ENCODE measurements at places on chromosomes 12 and 14.

- no peak for DNase-seq
Measured at GRCh38 chr12:117563007-117563406, 201.6 kb upstream of the NOS1 start.

GRCh38 chr14:24261256-24261968 lies 1.6 kb downstream of the TGM1 start:
- DNase-seq = no peak

DNA sequence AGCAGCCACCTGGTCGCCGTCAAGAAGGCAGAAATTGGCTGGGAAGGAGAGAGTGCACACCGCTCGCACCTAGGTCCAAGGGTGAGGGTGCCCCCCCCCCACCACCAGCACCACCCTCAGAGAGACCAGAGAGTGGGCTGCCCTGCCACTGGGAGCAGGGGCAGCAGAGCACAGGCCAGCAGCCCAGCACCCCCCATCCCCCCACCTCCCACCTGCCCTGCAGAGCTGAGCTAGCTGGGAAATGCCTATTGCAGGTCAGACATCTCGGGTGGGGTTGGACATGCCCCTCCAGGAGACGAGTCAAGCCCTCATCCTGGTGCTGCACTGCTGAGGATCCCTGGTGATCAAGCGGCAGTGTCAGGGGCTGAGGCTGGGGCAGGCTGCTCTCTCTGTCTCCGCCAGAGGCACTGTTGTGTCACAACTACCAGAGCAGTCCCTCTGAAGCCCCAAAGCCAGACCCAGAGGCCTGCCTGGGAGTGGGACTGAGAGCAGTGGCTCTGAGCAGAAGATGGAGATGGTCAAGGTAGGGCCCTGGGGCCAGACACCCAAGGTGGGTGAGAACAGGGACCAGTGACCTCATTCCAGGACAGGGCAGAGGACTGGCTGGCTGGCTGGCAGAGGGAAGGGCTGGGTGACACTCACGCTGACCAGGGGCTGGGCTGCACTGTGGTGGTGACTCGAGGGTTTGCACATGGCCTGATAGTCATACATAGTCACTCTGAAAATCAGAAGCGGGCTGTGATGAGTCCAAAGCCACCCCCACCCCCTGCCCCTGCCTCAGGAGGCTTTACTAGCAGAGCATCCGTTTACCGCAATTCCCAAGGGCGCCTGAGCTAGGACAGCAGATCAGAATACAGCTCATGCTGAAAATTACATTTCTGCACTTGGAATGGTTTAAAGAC lies 19.7 kb upstream of the LRTM2 start:
- no peak for DNase-seq

GRCh38 chr12:122951406-122951805 lies 14.9 kb downstream of the ABCB9 start:
- DNase-seq = no peak

DNA sequence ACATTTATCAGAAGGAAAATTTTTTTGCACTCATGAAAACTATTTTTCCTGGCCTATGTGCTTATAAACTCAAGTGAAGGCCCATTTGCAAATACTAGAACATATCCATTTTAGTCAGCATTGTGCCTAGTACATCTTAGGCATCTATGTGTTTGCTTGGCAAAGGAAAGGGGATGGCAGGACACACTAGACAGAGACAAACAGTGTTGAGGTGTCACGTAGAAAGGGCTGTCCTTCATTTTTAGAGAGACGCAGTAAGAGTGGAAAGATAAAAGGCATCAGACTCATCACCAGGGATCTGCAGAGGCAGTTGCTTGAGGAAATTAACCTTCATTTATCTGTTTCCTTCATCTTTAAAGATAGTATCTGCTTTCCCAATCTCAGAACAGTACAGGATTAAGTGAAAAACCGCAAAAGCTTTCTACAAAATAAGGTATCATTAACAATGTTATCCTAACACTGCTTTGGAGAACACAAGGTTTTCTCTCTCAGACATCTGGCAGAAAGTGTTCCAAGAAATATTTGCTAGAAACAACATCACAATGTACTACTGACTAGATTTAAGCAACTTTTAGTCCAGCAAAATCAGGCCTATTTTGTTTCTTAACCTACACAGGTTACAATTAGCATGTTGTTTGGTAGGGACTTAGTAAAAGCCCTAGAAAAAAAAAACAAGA lies 2.0 kb downstream of the YBX3 start:
- no peak for DNase-seq

DNA sequence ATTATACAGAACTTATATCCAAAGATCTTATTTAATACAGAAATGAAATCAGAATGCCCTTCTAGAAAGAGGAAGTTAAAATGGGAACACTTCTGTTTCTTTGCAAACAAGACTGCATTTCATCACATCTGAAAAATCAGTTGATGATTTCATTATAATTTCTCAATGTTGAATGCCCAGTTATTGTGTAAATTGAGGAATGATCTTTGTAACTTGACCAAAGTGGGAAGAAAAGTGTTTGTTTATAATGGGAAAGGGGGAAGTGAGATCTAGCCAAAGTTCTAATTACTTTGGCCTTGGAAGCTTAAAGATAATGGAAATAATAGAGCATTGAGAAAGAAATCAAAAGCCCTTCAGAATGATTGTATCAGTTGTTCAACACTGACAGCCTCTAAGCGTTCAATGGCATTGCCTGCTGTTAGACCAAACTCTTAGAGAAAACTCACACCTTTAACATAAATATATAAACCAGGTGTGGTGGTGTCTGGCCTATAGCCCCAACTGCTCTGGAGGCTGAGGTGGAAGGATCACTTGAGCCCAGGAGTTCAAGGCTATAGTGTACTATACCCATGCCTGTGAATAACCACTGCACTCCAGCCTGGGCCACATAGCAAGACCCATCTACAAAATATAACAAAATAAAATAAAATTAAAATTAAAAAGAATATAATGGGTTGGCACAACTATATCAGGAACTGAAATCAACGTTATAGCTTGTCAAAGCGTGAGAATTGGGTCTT lies 9.9 kb upstream of the LYZ start:
- DNase-seq = no peak

DNA sequence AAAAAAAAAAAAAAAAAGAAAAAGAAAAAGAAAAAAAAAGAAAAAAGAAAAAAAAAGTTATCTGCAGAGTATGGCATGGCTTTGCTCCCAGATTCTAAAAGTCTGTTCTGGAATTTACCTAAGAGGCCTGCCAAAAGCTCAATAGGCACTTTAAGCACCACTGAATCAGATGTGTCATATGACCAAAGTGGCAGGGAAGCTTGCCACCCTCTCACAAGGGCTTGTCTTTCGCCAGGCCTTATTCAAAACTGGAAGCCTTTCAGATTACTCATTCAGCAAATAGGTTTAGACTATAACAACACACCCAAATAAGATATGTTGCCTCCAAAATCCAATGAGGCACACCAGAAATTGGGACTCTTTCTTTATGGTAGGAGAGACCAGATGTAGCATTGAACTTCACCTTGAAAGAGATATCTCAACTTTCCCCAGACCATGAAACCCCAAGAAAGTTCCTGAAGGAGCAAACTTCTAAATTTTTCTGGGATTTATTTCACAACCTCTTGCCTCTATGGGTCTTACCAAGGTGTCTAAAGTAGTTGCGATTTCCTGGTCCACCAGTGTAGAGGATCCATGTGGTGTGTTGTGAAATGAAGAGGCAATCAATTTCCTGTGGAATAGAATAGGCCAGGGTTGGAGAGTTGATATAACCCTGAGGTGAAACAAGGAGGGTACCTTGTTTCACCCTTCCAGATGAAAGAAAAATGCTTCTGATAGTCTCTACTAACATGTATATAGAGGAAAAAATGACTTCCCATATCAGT lies 218.8 kb downstream of the DAD1 start:
- no peak for DNase-seq

GRCh38 chr14:59566725-59567124 lies 9.9 kb downstream of the CCDC175 start:
- no peak for DNase-seq

DNA sequence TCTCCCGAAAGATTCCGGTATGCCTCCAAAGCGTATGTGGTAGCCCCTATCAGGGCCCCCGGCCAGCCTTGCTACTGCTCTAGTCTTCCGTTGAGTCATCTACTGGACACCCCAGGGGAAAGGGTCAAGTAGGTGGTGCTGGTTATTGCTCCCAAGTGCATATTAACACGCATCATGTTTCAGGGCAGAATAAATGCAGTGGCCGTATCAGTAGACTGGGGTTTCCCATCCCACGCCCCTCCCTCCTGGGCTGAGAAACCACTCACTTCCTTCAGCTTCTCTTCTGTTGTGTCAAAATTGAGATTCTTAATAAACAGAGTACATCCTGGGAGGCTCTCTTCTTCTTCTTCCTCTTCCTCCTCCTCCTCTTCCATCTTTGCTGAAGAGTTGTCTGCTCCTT lies 39.3 kb downstream of the RBM19 start:
- no peak for DNase-seq

GRCh38 chr12:53968214-53969127 lies 4.5 kb upstream of the HOXC11 start:
- DNase-seq = no peak

DNA sequence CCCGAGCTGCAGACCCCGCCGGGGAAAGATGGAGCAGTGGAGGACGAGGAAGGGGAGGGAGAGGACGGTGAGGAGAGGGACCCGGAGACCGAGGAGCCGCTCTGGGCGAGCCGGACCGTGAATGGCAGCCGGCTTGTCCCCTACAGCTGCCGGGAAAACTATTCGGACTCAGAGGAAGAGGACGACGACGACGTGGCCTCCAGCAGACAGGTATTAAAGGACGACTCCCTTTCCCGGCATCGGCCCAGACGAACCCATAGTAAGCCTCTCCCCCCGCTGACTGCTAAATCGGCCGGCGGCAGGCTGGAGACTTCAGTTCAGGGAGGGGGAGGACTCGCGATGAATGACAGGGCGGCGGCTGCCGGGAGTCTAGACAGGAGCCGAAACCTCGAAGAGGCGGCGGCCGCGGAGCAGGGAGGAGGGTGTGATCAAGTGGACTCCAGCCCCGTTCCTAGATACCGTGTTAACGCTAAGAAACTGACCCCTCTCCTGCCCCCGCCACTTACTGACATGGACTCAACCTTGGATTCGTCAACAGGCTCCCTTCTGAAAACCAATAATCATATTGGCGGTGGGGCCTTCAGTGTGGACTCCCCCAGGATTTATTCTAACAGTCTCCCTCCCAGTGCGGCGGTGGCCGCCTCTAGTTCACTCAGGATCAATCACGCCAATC lies 962 bp downstream of the LEMD3 start:
- DNase-seq = no peak

GRCh38 chr12:123113026-123113425 lies 37.9 kb downstream of the PITPNM2 start:
- no peak for DNase-seq

- DNase-seq = no peak
Measured at GRCh38 chr14:73719361-73719760, 5.2 kb upstream of the PNMA1 start.

- no peak for DNase-seq
Measured at GRCh38 chr12:124667506-124668326, 100.3 kb upstream of the NCOR2 start.

DNA sequence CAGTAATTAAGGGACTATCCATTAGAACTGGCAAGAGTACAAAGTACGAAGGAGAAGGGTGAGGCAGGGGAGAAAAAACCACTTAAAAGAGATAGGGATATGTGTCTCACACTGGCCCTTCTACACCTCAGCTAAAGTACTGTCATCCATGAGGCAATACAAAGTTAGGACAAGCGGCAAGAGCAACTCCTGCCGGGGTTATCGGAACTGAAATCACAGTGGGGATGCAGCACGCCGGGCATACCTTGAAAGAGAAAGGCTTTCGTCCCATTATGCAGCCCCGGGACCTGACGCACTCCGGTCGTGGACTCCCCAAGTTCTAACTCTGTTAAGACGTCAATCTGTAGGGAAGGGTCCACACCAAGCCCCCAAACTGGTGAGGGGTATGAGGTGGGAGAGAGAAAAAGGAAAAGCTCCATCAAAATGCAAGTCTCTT lies 1.1 kb downstream of the NELL2 start:
- DNase-seq = no peak

GRCh38 chr12:120498870-120499515 lies 3.1 kb downstream of the DYNLL1 start:
- DNase-seq = no peak

GRCh38 chr14:101914083-101914482 lies 50.3 kb upstream of the DYNC1H1 start:
- DNase-seq = no peak

DNA sequence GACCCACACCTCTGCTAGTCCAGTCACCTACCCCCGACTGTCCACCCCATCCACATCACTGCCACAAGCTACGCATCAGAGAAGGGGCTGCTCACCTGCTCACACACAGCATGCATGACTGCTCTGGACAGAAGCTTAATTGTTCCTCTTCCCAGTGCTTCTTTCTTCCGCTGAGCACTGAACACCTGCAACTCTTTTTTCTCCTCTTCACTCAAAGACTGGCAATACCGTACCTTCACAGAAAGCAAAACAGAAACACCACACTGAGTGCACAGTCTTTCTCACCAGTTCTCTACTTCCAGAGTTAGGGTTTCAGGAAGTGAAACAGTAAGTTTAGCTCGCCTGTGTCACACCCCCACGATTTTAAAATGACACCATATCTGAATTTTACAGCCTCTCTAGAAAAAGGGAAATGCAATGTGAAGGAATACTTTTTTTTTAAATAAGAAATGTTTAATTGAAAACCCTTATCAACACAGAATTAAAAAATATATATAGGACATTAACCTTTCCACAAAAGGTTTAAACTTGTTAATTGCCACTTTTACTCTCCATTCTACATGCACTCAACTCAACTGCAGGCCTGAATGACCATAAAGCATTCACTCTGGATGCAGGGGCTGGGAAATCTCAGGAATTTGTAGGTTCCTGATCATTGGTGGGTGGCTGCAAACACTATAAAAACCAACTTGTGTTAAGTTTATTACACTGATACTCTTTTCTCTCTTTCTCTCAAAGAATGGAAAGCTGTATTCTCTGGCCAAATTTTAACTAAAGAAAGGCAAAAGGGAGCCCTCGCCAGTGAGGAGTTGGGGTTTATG lies 120.0 kb downstream of the PRICKLE1 start:
- DNase-seq = no peak

DNA sequence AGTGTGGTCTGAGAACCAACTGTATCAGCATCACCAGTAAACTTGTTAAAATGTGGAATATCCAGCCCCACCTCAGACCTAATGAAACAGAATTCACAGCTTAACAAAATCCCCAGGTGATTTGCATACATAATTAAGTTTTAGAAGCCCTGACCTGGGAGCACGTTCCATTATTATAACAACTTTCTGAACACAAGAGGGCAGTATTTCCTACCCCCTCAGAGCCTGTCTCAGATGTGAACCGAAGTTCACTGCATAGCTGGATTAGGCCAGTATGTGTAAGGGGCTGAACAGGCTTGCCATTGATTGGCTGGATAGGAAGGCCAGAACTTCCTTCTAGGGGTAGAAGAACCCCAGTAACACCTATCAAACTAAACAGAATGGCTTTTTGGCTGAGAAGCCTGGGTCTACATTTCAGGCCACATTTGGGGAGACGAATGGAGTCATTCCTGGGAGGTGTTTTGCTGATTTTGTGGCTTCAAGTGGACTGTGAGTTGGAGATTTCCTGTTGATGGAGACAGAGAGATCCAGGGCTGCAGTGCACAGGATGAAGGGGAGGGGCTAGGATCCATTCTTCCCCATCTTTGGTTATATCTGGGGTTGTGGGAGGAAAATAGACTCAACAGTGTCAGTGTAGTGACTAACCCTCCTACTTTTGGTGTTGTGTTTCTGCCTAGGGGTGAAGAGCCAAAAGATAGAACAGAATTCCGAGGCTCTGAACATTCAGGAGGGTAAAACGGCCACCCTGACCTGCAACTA lies 94.7 kb upstream of the OR4E1 start:
- no peak for DNase-seq

GRCh38 chr14:79278798-79279644 lies 932.3 kb downstream of the DIO2 start:
- DNase-seq = no peak

GRCh38 chr14:78297858-78298257 lies 127.7 kb downstream of the NRXN3 start:
- no peak for DNase-seq
